ENCODE measurements at places on chromosomes 5 and 9.
A peak's percentile ranks its signal among the peaks of the same experiment; 100 is the strongest.

DNA sequence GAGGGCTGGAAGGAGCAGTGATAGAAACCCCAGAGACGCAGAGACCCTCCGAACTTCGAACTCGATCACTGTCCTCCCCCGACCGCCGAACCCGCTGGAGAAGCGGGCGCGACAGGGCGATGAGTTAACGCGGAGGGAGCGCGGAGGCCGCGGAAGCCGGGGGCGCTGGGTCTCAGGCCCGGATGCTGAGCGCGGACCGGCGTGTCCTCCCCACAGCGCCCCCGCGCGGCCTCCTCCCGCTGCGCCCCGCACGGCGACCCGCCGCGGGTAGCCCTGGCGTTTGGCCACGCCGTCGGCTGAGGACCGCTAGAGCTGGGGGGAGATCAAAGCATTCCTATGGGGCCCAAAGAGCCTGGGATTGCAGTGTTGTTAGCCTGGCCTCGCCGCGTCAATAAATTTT, 7.7 kb upstream of the DMRT2 start:
- no peak for DNase-seq

DNA sequence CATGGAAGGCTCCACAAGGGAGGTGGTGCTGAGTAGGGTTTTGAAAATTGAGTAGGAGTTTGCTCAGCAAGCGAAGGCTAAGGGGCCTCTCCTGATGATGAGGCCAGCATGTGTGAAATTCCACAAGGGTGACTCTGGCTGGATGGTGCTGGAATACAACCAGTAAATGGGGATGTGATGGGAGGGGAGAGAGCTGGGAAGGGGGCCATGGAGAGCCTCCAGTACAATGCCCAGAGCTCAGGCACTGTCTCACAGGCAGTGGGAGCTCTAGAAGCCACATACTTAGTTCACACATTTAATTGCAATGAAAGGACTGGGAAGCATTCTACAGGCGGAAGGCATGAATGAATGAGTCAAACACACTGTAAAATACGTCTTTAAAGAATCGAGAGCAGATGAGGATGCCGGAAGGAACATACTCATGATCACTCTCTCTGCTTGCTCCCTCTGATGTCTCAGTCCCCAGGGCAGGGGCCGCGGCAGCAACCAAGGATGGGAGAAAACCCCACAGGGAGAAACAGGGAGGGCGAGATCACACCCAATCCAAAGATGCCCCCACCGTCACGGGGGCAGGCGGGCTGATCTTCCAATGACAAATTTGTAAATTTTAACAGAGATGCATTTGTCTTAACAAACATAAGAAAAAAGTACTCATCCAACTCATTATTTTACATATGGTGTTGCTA, 261.0 kb downstream of the NSG2 start:
- no peak for DNase-seq

DNA sequence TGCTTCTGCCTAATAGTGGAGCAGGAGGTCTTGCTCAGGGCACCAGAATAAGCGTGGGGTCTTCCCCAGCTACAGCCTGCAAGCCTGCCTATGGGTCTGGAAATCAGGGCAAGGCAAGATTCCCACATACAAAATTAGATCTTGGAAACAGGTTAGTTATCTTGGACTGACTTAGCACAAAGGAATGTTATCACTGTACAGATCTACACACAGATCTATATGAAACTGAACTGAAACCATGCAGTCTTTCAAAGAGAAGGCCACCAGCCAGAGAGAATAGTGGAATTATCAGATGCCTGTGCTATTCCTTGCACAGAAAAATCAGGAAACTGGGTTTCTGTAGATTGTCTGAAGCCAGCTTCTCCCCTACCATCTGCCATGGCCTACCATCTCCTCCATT, 585.7 kb downstream of the ACTL7B start:
- no peak for DNase-seq

- no peak for DNase-seq
These were observed 68.7 kb downstream of the RAPGEF1 start for GRCh38 chr9:131671133-131671520.

GRCh38 chr5:143537056-143537455, 133.6 kb upstream of the NR3C1 start:
- DNase-seq: no peak

DNA sequence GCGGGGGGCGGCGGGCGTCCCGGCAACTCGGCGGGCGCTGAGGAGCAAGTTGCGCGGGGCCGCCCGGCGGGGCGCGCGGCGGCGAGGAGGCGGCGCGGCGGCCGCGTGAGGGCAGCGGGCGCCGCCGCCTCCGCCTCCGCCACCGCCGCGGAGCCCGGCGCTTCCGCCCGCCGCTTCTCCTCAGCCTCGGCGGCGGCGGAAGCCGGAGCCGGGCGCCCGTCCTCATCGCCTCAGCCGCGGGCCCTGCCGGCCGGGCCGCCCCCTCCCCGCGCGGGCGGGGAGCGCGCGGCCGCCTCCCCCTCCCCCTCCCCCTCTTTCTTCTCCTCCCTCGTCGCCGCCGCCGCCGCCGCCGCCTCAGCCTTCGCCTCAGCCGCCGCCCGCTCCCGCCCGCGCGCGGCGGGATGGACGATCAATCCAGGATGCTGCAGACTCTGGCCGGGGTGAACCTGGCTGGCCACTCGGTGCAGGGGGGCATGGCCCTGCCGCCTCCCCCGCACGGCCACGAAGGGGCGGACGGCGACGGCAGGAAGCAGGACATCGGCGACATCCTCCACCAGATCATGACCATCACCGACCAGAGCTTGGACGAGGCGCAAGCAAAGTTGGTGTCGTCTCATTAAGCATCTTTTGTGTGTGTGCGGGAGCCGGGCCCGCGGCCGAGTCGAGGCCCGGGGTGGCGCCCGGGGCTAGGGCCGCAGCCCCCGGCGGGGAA, at the start of gene PBX3:
Gene PBX3 (plus strand): TSS at position 321 of the 712 bp plus-strand sequence.
- DNase-seq: no peak

GRCh38 chr9:133782157-133783130, 44.3 kb upstream of the SARDH start:
- DNase-seq: peak; percentile 48

DNA sequence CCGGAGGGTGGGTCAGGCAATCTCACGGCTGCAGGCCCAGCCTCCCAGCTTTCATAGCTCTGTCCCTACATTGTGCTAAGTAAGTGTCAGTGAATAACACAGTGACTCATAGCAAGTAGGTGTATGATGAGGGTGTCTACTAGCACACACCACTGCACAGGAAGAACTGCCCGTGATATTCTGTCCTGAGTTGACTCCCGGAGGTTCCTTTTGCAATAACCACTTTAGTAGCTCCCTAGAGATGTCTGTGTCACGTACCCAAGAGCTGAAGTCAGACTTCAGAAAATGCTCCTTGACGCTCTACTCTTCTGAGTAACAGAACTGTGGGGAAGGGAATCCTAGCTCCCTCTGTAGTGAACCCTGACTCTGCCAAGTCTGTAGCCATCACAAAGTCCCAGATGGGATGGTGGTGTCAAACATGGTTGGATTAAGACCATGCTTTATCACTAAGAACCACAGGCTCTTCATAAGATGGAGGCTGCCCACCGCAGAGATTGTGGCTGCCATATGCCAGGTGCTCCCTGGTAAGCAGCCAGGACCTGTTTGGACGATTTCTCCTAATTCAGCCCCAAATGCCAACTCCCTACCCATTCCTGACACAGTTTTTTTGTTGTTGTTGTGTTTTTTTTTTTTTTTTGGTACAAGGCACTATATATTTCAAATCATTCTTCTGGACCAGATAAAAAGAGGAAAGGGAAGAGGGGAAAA, 352.6 kb upstream of the PANK3 start:
- no peak for DNase-seq

GRCh38 chr5:33272288-33272687, 168.5 kb upstream of the TARS1 start:
- no peak for DNase-seq
